ENCODE measurements at places on chromosomes 5 and 9.

- DNase-seq = no peak
These were observed 41.0 kb upstream of the SLC12A7 start for GRCh38 chr5:1152771-1153282.

DNA sequence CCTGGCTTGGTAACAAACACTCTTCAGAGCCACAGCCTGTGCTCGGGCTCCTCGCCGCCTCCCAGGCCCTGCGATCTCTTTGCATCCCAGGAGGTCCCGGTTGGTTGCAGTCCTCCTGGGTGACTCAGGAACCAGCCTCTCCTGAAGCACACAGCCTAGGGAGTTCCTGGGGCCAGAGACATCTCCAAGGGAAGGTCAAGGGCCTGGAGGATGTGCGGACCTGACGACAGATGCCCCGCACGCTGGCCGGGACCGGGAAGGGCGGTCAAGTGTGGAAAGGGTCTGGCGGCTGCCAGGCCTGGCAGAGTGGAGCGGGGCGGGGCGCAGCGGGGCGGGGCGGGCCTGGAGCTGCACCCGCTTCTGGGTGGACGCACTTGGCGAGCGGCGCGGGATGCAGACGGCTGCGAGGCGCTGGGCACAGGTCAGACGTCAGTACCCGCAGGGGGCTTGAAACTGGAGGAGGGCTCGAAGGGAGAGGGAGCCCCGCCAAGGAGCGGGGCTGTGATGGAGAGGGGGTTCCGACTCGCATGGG, 45.0 kb upstream of the PRSS3 start:
- DNase-seq = no peak

GRCh38 chr5:143521846-143522400, 118.4 kb upstream of the NR3C1 start:
- DNase-seq = no peak

- no peak for DNase-seq
These were observed 58.0 kb downstream of the C9orf50 start for GRCh38 chr9:129562917-129563316.

DNA sequence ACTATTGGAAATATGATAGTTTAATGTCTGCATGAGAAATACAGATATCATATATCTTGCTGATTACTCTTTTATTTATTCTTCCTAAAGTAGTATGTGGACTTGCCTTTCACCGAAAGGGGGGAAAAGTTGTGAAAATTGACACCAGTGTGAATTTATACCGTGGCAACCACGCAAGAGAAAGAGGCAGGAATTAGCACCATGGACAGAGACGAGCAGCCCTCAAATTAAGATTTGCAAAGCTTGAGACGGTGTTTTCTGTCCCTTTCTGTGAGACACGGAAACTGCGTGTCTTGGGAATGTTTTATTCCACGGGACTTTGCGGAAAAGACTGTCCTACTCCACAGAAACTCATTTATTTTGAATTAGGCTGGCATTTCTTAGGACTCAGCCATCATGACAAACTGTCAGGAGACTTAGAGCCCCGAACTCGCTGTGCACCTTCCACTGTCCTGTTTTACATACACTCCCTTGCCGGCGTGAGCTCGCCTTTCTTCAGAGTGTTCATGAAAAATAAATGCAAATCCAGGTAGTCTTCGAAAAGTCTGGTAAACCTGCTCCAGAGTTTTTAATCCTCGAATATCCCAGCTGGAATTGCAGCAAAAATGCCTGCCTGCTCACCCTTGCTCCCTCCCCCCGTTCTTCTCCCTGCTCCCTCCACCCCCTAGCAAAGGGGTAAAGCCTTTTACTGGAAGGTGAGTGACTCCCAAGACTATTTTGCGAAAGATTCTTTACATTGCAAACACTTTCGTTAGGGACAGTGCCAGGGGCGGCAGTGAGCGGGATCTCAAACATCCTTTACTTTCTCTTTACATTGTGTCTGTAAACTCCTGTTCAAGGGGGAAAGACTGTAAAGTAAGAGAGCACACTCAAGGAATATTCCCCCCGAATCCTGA, 3.8 kb upstream of the ELAVL2 start:
- no peak for DNase-seq

DNA sequence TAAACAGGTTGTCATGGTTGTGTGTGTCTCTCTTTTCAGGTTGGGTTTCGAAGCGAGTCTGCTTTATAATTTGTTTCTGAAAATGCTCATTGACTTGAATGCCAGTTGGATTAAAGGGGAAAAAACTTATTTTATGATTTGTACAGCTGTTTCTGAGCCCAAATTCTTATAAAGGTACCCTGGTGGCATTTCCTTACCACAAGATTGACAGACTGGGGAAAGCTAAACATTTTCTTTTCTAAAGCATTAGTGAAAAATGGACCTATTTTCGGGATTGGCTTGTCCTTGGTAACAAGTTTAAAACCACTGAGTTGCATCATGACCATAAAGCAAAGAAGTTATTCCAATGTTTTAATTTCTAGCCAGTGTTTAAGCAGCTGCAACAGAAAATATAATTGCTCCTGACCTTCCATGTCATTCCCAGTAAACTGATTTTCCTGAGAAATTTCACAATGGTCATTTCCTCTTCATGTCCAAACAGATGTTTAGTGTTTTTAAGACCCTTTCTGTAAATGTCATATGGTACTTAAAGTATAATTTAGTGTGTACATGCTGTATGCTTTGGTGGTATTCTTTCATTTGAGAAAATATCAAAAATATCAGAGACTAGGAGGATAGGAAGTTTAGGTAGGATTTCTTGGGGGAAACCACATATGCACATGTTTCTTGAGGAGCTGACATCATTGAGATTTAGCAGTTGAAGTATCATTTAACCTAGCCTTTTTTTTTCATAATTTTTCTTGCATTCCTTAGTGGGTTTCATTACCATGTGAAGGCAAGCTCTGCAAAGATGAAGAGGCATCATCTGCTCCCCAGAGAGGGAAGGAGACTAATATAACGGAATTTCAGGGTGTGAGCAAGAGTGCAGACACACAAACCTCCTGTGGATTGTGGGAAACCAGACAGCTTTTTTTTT, 667.1 kb upstream of the RGMB start:
- no peak for DNase-seq
